ENCODE measurements at places on chromosomes 2 and 18.

DNA sequence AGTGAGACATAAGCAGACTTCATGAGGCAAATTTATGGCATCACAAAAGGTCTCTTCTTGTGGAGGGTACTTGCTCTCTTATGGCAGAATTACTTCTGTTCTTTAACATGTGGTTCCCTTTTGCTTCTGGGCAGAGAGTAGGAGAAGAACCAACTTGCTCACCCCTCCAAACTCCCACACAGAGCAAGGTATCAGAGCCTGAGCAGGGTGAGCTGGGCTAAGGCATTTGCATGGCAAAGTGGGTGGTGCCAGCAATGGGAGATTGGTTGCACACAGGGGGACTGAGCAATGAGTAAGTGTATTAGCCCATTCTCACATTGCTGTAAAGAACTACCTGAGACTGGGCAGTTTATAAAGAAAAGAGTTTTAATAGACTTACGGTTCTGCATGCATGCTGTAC lies 64.2 kb upstream of the ITGB6 start:
- no peak for DNase-seq

- DNase-seq, result no peak
Measured at GRCh38 chr2:198314559-198315153, 510.3 kb downstream of the PLCL1 start.

DNA sequence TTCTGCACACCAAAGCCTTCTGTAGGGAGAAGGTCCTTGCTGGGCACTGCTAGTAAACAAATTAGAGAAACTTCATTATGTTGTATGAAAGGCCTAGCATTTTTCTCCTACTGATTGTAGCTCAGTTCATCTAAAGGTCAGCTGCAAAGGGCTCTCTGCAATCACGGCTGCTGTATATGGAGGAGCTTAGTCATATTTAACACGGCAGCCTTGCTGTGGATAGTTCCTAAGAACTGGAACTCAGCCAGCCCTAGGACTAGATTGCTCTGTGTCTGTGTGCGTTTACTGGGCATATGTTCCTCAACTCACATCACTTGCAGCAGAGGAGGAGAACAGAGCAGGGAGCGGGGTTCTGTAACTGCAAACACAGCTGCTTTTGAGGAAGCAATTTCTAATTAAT lies 1103.9 kb upstream of the KLHL29 start:
- DNase-seq, result no peak

- no peak for DNase-seq
Measured at GRCh38 chr2:23651187-23652080, 266.5 kb downstream of the KLHL29 start.

- no peak for DNase-seq
Measured at GRCh38 chr18:27483276-27483675, 298.2 kb upstream of the CHST9 start.
